ENCODE measurements at places on chromosomes 12 and 14.
A peak's percentile ranks its signal among the peaks of the same experiment; 100 is the strongest.

- DNase-seq, result no peak
These were observed 214.7 kb downstream of the PHLDA1 start for GRCh38 chr12:75816897-75817296.

DNA sequence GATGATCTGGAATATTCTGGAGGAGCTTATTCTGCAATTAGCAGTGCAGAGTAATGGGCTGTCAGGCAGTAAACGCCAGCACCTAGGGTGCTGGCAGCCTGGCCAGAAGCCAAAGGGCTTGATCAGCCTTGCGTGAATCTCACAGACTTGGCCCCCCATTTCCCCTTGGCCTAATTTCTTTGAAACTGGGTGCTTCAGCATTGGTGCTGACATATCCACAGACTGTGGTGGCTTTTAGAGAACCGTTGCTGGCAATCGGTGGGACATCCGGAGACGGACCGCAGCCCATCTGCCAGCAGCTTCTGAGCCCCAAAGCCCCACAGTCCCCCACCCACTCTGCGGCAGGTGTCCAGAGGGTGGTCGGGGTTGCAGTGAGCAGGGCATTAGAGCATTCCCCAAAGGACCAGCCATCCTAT is 157.1 kb downstream of the CALM1 start:
- DNase-seq, result no peak

DNA sequence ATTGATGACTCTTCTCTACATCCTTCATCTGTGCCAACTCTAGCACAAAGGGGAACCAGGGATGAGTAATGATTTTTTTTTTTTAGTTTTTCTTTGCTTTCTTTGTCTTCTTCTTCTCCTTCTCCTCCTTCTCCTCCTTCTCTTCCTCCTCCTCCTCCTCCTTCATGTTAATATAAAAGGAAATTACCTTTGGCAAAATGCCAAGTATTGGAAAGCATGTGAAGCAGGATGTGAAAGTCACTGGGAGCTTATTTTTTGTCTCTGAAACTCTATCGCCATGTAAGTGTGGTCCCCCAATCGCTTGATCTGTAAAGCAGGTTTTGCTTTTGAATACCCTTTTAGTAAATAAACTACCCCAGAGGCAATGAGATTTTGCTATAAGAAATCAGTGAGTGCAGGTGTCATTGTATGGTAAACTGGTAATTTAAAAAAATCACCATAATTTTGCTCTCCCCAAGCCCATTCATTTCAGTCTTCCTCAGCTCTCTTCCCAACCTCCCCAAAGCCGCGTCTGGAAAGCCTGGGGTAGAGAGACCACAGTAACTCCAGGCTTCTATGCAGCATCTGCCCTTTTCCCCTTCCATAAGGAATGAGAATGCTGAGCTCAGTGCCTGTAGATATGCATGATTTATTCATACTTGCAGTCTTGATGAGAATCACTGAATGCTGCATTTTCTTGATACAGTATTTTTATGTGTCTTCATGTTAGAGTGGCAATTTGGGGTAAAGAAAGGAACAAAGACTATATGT is 388.7 kb downstream of the TMEM117 start:
- no peak for DNase-seq

DNA sequence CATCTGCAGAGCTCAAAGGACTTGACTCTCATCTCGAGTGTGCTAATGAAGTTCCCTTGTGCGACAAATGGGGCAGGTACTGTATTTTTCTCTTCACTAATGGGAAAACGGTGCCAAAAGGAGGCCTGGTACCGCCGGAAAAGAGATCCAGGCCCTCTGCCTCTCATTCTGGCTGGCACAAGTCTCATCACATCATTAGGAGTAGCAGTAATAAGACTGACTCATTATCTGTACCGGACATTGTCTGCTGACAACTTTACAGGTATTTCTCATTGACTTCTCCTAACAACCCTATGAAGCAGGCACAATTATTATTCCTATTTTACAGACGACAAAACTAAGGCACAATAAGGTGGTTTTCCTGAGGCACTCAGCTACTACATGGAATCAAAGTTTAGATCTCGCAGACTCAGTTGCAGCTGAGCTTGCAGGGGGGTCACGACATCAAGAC is 668 bp downstream of the APPL2 start:
- DNase-seq, result no peak

DNA sequence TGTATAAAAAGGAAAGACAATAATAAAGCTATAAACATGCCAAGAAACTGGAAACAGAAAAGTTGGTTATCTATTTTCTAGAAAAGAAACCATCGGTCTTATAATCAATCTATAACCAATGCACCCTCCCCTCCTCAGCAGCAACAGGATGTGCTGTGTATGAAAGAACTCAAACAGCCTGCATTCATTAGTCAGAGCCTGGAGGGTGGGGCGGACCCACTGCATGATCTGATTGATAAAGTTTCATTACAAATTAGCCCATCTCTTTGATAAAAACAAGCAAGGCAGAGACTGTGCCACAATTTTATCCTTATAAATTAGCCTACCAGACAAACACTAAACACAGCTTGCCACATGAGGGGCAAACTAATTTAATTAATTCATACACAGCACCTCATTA is 448.1 kb downstream of the BCAT1 start:
- no peak for DNase-seq

DNA sequence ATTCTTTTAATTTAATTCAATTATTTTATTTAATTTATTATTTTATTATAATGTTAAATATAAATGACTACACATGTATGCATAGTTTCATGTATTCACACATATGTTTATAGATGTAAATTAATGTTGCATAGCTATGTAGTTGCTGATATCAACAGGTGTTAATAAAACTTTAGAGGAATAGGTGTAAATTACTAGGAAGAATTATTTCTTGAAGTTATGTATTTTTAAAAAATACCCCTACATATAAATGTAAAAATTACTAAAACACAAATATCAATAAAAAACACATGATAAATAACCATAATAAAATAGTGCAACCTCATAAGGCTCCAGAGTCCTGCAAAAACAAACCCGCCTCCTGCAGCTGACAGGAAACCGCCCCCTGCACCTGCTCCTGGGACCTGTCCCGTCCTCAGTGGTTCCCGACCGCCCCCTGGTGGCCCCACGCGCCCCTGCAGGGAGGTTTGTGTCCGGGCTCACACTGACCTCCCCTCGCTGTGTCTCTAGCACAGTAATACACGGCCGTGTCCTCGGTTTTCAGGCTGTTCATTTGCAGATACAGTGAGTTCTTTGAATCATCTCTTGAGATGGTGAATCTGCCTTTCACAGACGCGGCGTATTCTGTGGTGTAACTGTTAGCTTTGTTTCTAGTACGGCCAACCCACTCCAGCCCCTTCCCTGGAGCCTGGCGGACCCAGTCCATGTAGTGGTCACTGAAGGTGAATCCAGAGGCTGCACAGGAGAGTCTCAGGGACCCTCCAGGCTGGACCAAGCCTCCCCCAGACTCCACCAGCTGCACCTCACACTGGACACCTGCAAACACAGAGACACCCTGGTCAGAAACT is 1264.0 kb downstream of the TMEM121 start:
- DNase-seq, result peak; percentile 77

- DNase-seq, result no peak
These were observed 420.1 kb downstream of the VRK1 start for GRCh38 chr14:97217111-97217885.

GRCh38 chr12:1424674-1425395 is 169.5 kb downstream of the FBXL14 start:
- no peak for DNase-seq

DNA sequence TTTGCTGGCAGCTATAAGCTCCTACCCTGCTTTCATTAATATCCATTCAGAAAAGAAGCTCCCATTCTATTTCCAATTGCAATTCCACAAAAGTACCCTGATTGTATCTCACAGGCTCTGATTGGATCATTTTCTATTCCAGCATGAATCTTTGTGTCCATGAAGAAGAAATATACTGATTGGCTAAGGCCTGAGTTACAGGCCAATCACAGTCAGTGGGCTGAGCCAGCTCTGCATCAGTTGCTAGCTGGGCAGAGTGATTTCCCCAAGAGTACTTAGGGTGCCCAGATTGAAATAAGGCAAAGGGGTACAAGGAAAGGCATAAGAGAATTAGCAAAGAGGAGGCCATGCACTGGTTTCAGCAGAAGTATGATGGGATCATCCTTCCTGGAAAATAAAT is 14.4 kb downstream of the ART4 start:
- DNase-seq, result no peak

- no peak for DNase-seq
These were observed 55.0 kb downstream of the KDM5A start for GRCh38 chr12:334125-334524.

DNA sequence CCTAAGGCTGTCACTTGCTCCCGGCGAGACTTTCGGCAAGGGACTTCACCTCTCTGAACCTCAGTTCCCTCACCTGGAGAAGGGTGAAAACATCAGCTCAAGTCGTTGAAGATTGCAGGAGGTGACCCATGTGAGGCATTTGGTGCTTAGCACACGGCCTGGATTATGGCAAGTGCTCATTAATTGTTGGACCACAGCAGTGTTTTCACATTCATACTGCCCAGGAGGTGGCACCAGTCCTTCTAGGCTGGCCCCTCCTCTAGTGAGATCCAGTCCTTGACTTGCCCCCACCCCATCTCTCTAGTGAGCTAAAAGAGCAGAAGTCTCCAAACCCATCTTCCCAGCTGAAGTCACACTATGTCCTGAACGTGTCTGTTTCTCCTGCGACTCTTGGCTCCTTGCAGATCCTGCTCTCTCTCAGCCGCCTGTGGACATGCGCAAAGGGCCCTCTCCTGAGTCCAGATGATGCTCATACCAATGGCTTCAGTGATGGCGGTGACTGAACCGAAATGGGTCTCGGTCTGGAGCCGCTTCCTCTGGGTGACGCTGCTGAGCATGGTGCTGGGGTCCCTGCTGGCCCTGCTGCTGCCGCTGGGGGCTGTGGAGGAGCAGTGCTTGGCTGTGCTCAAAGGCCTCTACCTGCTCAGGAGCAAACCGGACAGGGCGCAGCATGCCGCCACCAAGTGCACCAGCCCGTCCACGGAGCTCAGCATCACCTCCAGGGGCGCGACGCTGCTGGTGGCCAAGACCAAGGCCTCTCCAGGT is 1.6 kb downstream of the FICD start:
- DNase-seq, result no peak

GRCh38 chr12:24770821-24771220 is 178.1 kb downstream of the BCAT1 start:
- DNase-seq, result no peak

- DNase-seq, result no peak
These were observed 27.1 kb downstream of the CLIP1 start for GRCh38 chr12:122395319-122395718.

DNA sequence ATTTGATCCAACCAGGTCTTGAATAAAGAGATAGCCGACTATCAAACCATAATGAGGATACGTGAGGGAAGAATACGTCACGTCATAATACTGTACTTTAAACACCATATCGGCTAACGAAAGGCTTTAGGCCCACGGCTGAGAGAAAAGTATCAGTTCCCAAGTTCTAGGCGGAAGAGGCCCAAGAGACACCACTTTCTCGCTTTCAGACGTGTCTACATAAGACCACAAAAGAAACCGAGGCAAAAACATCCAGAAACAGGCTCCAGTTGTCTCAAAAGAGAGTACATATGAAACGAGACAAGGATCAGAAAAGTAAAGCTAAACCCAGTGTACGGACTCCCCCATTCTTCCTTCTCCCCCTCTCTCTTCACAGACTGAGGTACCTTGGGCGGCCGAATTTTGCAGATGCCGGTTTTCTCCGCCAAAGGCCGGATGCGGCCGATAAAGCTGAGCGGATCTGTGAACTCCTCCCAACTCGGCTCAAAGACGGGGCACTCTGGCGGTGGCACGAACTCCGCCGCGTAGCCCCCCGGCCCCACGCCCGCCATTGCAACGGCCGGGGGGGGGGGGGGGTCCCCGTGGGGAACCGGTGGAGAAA is 479 bp downstream of the KDM5A start:
- DNase-seq, result peak; percentile 23

DNA sequence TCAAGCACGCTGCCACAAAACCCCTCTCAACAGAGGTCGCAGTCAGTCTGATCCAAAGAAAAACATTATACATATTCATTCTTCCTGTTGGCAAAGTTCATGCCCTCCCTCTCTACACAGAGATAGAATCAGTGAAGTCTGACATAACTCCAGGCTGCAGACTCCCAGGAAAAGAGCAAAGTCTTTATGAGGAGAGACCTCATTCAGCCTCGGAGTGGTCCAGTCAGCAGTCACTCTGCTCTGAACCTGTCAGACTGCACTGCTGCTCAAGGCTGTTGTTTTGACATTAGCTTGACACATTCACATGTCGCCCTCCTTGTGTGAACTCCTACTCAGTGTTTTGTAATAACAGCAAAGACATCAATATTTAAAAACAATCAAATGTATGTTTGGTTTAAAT is 241.2 kb upstream of the G2E3 start:
- no peak for DNase-seq

DNA sequence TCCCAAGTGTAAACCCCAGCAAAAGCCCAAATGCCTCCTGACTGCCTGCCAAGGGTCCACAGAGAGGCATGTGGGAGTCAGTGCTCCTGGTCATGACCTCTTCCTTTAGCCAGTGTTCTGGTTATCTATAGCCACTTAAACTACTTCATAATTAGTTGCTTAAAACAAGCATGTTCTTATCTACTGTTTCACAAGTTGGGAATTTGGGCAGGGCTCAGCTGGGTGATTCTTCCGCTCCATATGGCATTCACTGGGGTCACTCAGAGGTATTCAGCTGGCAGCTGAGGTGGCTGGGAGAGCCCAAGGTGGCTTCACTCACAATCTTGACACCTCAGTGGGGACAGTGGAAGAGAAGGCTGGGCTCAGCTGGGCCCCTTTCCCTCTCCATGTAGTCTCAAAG is 184.0 kb upstream of the RGS6 start:
- no peak for DNase-seq

DNA sequence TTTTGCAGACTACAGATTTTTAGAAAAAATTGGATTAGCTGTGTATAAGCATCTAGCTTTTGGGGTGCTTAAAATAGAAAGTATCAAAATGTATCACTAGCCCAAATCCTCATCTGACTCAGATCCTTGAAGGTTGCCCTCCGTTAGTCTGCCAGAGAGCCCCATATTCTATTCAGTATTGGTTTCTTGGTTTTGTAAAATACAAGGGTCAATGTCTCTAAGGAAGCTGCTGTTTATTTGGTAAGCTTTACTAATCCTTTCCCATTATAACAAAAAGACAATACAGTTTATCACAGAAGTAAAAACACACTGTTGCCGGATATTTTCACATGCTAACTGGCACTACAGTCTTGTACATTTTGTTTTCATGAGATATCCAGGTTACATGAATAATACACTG is 92.8 kb upstream of the PTHLH start:
- no peak for DNase-seq

- no peak for DNase-seq
These were observed 7.4 kb upstream of the MYH7 start for GRCh38 chr14:23442721-23443356.

GRCh38 chr12:14193639-14194038 is 171.8 kb upstream of the ATF7IP start:
- no peak for DNase-seq
